Activated CD8-positive, alpha-beta memory T cell treated with anti-CD3 and anti-CD28 coated beads for 1 hour (primary cell): ENCODE measurements at places on chromosomes 7 and 10.

GRCh38 chr10:129032372-129033313, 434.4 kb upstream of the MGMT start:
- DNase-seq = no peak

DNA sequence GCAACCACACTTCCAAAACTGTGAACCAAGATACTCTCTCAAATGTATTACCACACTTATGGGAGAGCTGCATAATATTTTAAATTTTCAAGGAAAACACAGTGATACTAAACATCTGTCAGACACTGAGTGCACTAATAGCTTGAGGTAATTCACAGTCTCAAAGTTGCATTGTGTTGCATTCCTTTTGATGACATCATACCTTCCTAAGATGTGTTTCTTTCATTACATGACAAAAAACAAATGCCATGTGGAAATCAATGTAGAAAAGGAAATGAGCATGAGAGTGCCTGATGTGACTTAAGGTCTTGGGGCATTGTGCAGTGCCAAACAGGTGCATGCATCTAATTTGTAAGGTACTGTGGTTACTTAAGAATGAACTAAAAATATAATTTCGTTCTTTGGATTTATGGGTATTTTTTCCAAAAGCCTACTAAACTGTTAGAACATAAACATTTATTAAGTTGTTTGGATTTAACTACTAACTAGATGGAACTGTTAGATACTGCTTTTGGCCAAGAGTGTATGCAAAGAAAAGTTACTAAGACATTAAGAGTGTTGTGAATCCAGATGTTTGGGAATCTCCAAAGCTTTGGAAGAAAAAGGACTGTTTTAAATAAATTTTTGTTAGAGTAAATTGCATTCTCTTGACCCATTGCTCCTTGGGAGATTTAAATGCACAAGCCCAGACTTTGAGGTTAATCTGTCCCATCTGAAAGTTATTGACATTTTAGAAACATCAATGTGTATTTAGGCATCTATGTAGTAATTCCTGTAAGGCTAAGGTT, 496.2 kb upstream of the SEMA3D start:
- DNase-seq = no peak

GRCh38 chr7:122302761-122303530, 1.6 kb downstream of the FEZF1 start:
- DNase-seq = no peak

DNA sequence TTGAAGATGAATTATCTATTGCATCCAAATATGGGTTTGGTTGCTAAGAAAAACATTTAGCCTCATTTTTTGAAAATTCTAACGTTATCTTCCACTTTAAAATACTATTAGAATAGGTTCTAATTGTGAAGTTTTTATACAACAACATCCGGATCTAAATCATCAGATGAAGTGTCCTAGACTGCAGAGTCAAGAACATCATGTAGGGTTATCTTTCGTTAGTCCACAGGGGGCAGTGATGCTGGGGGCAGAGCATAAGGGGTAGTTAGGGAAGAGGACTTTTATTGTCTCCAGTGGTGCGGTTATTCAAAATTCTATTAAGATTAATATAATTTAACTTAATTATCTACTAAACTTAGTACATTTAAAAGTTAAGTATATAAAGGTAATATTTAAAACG, 990.6 kb upstream of the PHF14 start:
- DNase-seq = no peak

DNA sequence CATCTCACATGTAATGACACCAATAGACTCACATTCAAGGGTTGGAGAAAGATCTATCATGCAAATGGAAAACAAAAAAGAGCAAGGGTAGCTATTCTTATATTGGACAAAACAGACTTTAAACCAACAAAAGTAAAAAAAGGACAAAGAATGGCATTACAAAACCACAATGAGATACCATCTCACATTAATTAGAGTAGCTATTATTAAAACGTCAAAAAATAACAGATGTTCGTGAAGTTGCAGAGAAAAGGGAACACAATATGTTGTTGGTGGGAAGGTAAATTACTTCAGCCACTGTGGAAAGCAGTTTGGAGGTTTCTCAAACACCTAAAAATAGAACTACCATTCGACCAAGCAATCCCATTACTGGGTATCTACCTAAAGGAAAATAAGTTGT, 197.0 kb downstream of the SNX13 start:
- no peak for DNase-seq

- no peak for DNase-seq
These were observed 5.9 kb downstream of the DIP2C start for GRCh38 chr10:683448-684071.

- DNase-seq = no peak
These were observed 96.5 kb upstream of the NPS start for GRCh38 chr10:127452568-127452967.

- no peak for DNase-seq
These were observed 93.1 kb upstream of the IKZF1 start for GRCh38 chr7:50211130-50212015.

DNA sequence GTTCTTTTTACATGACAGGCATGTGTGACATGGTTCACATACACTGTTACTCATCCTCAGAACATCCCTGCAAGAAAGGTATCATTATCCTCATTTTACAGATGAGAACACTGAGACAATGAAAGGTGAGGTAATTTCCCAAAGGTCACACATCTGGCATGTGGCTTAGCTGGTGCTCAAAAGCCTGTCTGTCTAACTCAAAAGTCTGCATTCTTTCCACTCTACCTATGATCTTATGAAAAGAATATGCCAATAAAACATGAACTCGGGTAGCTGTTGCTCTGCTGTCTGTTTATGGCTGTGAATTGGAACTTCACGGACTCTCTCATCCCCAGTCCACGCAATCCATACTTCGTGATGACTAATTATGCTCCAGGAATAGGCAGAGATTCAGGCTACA, 79.0 kb upstream of the ODAD2 start:
- DNase-seq = no peak

DNA sequence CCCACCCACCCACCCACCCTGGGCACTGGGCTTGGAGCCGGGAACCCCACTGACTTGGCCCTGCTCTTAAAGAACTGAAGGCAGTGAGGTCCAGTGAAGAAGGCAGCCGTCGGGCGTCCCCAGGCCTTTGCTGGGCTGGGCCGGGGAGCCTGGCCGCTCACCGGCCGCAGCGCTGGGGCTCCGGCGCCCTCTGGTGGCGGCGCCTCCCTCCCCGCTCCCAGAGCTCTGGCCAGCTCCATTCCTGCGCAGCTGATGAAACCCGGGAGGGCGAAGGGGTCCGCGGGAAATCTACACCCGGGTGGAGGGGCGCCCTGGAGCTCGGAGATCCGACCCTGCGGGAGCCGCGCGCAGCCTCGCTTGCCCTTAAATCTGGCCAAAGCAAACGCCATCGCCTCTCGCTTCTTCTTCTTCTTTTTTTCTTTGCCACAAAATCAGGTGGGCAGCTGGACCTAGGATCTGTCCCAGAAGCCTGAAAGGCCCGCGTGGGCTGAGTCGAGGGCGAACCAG, 1.7 kb upstream of the CXCL12 start:
- no peak for DNase-seq

DNA sequence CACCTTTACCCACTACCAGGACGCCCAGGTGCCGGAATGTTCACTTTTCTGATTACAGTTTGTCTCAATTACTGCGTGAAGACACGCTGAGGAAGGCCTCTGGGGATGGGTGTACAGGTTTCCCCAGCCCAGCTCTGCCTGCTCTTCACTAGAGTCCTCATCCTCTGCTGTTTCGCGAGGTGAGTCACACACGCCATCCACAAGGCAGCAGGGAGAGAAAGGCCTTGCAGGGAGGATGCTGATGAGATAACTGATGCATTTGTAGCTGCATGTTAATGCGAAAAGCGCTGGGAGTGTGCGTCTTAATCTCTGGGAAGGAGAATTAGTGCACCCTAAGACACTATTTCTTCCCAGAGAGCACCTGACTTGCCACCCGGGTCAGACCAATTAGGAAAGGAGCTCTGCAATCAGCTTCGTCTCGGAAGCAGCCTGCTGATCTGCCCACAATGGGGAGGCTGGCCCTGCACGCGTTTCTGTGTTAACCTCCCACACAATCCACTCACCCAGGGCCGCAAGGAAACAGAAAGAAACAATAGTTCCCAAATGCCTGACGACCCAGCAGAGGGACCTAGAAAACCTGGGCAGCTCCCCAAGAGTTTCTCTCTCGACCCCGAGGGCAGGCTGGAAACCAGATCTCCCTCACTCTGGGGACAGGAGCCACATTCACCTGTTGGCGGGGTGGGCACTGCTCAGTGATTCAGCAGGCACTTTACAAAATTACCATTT, 578.7 kb downstream of the GLRX3 start:
- no peak for DNase-seq

- DNase-seq = no peak
These were observed 9.9 kb downstream of the IQCE start for GRCh38 chr7:2568521-2569223.

DNA sequence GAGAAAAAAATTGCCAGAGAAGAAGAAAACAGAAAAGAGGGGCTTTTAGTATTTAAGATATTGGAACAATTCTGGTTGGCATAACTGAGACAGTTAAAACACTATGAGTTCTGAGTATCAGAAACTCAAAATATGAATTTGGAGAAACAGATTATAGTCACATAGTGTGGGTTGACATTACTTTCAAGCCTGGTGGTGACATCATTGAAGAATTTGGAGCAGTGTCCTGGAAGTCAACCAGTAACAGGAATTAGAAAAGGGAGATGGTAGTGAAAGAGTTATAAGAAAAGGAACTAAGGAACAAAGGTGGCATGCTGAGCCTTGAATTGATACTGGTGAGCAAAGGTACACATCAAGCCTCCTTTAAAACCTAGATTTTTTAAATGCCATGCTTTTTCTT, 88.2 kb downstream of the ZNF438 start:
- no peak for DNase-seq

- DNase-seq = no peak
These were observed 248.0 kb upstream of the NPY start for GRCh38 chr7:24036033-24036412.

GRCh38 chr10:101972761-101973160, 83.2 kb downstream of the ARMH3 start:
- no peak for DNase-seq

GRCh38 chr10:50211670-50212069, 39.6 kb downstream of the ASAH2 start:
- no peak for DNase-seq

- DNase-seq = no peak
These were observed 235.9 kb upstream of the ZNF32 start for GRCh38 chr10:43884501-43885105.

DNA sequence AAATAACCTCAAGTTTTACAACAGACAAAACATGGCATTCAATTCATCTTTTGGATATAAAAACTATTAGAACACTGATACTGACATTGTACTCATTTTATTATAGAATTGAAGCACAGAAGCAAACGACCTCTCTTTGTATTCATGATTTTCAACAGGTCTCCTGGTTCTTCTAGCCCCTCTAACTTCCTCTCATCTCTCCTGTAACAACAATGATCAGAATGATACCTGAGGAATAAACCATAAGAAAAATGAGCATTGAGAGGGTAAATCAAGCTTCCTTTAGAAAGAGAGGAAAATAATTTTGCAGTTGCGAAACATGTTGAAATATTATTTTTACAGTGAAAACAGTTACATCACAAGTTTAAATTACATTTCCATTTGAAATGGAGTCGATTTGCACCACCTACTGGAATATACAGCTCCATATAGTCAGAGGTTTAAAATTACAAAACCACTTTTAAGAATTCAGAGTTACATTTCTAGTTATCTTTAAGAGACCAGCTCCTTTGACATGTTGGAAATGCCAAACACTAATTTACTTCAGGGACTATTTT, 17.5 kb upstream of the TEX36 start:
- no peak for DNase-seq

GRCh38 chr10:89351412-89351779, 23.6 kb downstream of the IFIT3 start:
- no peak for DNase-seq

GRCh38 chr7:151119055-151119415, 32.8 kb downstream of the AGAP3 start:
- DNase-seq = no peak

GRCh38 chr7:77403957-77404356, 12.2 kb downstream of the GSAP start:
- DNase-seq = no peak

- no peak for DNase-seq
These were observed 217.3 kb downstream of the SNX10 start for GRCh38 chr7:26508917-26509316.

DNA sequence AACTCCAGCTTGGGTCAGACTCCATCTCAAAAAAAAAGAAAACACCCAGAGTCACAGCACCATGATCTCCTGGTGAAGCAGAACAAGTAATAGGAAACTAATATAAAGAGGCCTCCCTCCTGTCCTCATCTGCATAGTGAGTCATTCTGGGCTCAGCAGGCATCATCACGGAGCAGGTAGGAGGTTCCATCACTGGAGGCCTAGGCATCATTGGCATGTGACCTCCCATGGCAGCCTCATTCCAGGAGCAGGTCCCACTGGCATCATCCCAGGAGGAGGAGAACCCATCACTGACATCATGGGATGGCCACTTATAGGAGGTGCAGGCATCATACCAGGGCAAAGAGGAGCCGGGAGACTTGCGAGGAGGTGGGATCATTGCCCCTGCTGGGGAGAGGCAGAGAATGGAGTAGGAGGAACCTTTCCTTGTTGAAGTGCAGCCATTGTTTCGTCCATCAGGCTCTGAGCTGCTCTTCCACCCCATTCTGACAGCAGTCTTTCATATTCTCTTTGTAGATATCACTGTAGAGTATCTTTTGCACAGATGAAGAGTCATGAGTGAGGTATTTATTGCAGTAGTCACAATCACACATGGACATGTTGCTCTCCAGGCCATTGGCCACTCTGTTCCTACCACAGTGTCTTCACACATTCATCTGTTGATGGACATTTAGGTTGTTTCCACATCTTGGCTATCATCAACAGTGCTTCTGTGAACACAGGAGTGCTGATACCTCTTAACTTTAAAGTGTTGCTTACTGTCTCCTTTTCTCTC, 73.8 kb downstream of the OSBPL3 start:
- no peak for DNase-seq

- no peak for DNase-seq
These were observed 162.3 kb downstream of the CAMK1D start for GRCh38 chr10:12511651-12512050.

DNA sequence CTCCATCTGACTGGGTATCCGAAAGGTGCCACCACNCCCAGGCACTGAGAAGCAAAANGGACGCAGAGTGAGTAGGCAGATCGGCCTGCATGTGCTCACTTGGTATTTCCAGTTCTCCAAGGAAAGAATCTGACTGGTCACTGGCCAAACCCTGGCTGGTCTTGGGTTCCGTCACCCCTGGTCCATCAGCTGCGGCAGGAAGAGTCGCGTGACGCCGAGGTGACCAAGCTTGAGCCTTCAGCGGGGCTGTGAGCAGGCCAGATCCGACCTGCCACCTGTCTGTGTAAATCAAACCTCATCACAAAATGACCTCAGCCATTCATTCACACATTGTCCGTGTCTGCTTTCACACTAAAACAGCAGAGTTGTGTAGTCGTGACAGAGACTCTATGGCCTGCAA, 28.8 kb upstream of the CHST15 start:
- no peak for DNase-seq
